NCI-H524 treated with DMSO at 0.1 percent for 48 hours (cell line): ENCODE measurements at places on chromosomes 3 and 15.

GRCh38 chr3:37116998-37117397 lies 57.4 kb downstream of the LRRFIP2 start:
- DNase-seq, result no peak

GRCh38 chr3:186742618-186743380 lies 25.6 kb downstream of the KNG1 start:
- no peak for DNase-seq

GRCh38 chr3:53134631-53135232 lies 4.5 kb upstream of the RFT1 start:
- DNase-seq, result no peak

DNA sequence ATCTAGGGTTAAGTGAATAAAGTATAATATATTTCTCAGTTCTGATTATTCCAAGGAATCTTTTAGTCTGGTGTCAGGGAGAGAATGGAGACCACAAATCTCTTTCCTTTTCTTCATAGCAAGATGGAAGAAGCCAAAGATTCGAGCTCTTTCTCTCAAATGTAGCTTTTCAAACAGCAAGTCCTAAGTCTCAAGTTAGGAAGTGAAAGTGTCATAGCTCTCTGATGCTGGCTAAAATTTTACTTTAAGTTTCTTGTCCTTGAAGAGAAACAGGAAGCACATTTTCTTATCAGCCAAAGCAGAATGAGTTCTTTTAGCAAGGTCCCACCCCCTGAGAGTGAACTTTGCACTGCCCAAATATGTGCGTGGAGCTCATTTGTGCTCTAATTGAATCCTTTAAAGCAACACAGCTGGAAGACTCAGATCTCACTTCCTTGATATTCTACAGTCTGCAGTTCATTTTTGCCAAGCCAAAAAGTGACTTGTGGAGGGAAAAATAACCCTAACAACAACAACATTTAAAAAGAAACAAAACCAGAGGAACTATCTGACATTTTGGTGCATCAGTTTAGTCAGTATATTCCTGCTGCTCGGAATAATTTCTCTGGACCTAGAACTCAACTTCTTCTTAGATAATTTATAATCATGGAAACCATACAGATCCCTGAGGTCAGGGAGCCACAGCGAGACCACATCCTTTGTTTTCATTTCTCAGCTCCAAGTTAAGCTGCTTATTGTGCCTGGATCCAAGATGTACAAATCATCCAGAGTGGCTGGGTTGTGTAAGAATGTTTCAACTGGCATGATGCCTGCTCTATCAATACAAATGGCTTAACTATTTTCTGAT lies 238.7 kb upstream of the P2RY1 start:
- no peak for DNase-seq

GRCh38 chr3:137264843-137265330 lies 307.1 kb downstream of the IL20RB start:
- no peak for DNase-seq

DNA sequence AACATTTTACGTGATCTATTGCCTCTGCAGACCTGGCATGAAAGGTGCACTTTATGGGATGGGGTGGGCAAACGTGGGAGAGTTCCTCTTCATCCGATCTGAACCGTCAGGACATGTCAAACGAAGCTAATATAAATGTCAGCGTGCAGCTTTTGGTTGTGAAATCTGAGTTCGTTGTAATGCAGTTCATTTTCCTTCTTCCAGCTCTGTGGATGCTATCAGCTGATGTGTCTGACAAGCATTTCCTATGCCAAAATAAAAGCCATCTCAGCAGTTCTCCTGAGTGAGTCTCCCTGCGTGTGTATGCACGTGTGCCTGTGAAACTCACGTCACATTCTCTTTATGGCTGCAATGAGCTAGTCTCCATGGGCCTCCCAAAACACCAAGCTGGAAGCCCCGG lies 512.3 kb downstream of the MCTP2 start:
- DNase-seq, result no peak

DNA sequence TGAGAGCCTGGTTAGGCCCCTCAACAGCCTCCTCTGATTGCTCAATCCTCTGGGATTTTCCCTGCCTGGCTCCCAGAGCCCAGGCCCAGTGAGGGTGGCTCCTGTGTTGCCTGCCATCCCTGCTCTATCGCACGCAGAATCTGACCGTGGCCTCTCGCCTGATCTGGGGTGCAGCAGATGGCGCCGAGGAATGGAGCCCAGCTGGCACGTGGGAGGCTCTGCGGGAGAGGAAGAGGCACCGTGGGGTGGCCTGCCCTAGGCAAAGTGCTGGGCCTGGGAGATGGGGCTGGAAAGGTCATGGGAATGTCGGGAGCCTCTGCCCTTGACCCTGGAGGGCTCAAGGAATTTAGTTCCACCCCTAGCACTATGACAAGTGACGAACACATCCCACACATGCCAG lies 10.3 kb downstream of the SV2B start:
- DNase-seq, result no peak

DNA sequence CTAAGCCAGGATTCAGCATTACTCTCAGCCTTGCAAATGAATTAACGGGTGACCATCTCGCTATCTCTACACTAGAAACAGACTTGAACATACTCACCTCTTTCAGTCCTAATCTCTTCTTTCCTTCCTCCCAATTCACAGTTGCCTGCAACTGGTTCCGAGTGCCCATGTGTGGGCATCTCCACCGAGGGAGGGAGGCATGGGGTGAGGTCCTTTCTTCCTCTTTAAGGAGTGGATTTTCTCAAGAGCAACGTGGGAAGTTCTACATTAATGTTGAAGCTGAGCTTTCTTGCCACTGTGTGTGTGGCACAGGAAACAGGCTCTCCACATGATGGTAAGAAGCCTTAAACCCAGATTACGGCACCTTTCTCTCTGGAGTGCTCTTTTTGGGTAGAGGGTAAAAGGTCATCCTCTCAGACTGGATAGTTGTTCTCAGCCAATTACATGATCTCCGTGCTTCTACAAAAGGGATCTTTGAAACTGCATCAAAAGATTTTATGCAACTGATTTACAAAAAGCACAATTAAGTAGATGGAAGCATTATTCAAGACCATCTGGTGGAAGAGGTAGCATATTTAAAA lies 286.8 kb upstream of the NR2F2 start:
- no peak for DNase-seq

GRCh38 chr15:54605043-54605442 lies 591.7 kb downstream of the RSL24D1 start:
- DNase-seq, result no peak

DNA sequence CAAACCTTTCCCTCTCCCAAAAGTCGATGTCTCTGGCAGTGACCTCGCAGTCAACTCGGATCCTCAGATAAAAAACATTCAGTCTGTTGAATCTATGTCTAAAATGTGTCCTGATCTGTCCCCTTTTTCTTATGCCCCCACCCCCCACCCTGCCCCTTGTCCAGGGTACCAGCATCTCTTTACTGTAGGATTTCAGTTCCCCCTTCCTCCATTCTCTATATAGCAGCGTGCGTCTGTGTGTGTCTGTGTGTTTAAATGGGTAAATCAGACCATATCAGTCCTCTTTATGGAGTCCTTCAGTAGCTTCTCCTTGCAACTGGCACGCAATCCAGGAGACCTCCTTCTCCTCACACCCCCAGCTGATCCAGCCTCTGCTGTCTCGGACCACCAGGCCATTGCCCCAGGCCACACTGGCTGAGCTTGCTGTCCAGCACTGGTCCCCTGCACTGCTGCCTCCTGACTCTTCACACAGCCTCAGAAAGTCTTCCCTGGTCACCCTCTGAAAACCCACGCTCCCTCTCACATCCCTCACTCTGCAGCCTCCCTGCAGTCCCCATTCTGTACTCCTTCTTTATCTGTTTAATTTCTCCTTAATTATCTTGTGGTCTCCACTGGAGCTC lies 1.5 kb downstream of the LRRK1 start:
- no peak for DNase-seq

DNA sequence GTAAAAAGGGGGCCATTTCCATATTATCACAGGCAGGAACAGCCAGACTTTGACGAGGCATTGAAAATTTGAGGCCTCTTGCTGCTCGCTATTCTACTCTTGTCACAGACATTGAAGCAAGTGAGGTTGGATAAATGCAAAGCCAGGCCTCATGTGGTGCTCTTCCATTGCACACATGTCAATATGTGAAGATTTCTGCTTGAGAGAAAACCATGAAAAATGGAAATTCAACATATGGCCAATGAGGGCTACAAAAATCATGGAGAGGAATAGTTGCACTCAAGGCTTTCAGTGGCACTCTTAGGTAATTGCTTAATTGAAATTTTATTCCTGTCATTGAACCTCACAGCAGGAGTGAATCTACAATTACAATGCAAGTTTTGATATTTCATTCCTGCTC lies 185.6 kb upstream of the MBNL1 start:
- DNase-seq, result peak; percentile 47

GRCh38 chr3:129822679-129823078 lies 70.8 kb downstream of the TMCC1 start:
- DNase-seq, result no peak

DNA sequence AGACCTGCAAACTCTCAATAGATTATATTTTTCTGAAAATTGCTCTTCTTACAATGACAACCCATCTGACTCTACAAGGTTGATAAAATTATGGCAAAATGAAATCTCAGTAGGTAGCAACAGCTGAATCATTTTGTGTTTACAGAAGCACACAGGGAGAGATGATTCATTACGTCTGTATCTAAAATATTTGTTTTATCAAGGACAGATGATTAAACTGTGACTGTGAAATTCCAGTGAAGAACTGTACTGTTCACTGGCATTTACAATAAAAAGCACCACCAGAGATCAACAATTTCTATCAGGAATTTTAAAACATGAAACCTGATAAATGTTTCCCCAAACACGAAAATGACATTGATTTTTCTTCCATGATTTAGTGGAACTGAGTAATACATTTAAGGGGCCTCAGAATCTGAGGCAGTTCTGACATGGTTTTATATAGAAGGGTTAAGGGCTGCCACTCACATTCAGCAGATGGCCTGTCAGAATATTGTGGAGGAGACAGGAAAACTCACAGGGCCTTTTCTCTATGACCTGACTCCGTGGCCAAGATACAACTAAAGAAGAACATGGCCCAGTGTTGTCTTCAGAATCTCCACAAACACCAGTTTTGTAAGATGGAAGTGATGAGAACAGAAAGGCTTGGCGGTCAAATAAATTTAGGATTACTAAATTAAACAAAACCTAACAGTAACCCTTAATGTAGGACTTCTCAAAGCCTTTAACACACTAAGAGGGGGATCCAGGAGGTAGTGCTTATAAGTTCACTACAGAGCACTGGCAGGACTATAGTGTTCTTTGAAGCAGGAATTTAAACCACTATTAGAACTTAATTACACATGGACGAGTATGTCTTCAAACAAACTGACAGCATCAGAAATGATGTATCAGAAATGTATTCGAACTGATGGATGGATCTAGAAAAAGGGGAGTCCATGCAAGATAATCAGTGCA lies 25.9 kb downstream of the RAD18 start:
- DNase-seq, result no peak

- no peak for DNase-seq
Observed at GRCh38 chr3:27431116-27431515, 53.1 kb downstream of the SLC4A7 start.

- DNase-seq, result no peak
Observed at GRCh38 chr3:157263027-157263426, 103.1 kb upstream of the CCNL1 start.

DNA sequence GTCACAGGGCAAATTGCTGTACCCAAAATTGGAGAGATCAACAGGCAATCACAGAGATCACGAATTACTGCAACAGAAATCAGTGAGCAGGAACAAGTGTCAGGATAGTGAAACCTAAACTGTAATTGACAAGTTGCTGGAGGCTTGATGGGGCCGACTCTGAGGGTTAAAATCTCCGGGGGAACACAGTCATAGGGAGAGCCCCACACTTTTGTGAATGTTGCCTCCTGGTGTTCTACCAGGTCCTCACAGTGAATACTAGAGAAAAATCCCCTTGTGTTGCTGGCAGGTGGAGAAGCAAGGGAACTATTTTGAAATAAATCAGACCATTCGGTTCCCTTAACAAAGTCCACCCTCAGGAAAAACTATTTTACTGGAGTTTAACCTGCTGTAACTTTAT lies 697.5 kb upstream of the CBLB start:
- no peak for DNase-seq

GRCh38 chr3:160260587-160261270 lies 35.5 kb downstream of the C3orf80 start:
- no peak for DNase-seq

GRCh38 chr15:92636401-92636907 lies 19.1 kb downstream of the FAM174B start:
- DNase-seq, result no peak

DNA sequence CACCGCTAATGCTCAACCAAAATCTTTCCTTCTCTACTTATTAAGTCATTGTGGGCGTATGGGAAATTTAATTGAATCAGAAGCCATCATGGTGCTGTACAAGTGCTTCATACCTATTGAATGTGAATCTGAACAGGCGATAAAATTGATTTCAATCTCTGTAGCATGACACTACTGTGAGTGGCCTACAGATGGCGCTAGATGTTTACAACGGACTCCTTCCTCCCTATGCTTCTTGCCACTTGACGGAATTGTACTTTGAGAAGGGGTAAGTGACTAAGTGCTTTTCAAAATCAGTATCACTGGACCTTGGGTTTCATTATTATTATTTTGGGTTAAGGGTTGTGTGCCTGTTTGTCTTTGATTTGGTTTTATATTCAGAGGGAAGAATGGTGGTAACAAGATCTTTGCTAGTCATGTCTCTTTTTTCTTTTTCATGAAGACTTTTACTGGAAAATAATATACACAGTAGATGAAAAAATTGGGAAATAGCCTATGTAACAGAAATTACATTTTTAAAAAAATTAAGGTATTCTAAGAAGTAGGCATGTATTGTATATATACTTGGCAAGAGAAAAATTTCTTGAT lies 35.4 kb downstream of the ACP3 start:
- DNase-seq, result peak; percentile 19

GRCh38 chr3:88991496-88991895 lies 115.9 kb upstream of the EPHA3 start:
- no peak for DNase-seq

GRCh38 chr3:128420720-128421438 lies 45.8 kb downstream of the DNAJB8 start:
- no peak for DNase-seq

DNA sequence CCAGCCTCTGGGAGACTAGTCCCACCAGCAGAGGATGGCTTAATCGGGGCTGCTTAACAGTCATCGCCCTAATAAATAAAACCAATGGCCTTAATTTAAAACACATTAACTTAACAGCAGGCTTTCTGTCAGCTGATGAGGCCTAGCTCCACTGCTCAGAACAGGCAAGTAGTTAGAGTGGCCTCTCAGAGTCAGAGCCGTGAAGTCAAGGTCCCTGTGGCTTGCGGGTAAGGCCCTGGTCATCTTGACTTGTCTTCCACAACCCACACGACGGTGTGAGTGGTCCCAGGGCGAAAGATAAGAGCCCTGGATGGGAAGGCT lies 11.8 kb downstream of the XXYLT1 start:
- no peak for DNase-seq

- no peak for DNase-seq
Observed at GRCh38 chr3:153469162-153469561, 307.1 kb downstream of the RAP2B start.
